ENCODE measurements at places on chromosomes 12 and 14.

- DNase-seq, result no peak
Measured at GRCh38 chr14:103630364-103631108, 1.5 kb downstream of the KLC1 start.

DNA sequence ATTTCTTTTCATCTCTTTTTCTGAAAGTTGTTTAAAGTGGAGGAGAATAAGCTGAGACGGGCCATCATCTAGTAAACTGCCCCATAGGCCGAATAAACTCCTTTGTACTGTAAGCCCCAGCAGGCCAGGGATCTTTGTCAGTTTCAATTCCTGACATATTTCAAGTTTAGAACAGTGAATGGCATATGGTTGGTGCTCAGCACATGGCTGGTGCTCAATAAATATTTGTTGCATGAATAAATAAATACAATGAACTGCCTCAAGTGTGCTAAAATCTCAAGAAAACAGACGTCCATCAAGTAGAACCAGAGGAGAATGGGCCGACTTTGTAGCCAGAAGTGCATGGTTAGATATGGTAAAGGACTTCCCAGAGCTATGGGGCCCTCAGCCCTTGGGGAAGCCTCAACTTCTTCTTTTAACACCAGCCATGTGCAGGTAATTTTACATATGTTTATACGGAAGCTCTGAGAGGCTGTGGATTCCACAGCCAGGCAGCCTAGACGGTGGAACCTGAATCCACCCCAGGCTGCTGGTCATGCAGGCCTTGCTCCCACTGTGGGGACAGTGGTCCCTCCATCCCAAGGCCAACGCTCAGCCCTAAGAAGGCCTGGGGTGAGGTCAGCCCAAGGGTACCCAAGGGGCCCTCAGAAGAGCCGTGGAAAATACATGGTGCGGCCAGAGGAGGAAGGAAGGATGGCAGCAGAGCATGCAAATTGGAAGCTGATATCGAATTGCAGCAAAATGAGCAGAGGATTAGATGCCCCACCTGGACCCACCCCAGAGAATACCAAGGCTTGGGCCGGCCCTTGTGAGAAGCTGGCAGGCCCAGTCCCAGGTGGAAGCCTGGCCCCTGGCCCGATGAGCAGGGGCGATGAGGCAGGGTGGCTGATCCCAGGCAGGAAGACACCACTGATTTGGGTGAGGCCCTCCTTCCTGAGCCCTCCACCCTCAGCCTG is 8.7 kb upstream of the AQP2 start:
- DNase-seq, result no peak

- DNase-seq, result no peak
Measured at GRCh38 chr12:72074065-72074464, 135.4 kb downstream of the TPH2 start.

- DNase-seq, result no peak
Measured at GRCh38 chr12:110717037-110717436, 25.7 kb downstream of the PPP1CC start.

DNA sequence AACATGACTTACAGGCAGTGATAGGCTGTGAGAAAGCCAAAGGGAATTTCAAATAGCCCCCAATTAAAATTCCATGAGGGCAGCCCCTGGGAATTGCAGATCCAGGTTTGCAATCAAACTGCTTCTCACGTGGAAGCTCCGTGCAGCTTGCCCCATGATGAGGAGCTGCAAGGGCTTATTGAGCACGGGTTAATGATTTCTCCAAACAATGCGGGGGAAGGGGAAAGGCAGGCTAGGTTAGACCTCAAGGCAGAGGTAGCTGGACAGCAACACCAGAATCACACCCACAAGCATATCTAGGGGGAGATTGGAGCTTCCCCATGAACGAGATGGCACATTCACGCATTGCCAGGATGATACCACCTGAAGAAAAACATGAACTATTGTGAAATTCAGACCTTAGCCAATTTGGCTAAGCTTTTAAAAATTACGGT is 5.0 kb upstream of the DUSP6 start:
- DNase-seq, result no peak

DNA sequence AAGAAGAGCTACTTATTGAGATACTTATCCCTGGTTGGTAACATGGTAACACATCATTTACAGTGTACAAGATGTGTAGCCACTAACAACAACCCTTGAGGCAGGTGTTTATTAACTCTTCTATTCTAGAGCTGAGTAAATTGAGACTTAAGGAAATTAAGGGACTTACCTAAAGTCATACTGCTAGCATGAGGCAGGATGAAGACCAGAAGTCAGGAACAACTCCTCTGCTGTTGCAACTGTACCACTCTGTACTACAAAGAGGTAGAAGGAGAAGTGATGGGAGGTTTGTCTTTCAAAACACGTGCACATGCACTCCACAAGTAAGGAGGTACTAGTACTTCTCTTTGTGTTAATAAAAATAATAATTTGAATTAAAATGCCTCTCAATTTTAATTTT is 79.9 kb downstream of the LLPH start:
- no peak for DNase-seq

- DNase-seq, result no peak
Measured at GRCh38 chr12:10186299-10186698, 7.5 kb downstream of the TMEM52B start.

DNA sequence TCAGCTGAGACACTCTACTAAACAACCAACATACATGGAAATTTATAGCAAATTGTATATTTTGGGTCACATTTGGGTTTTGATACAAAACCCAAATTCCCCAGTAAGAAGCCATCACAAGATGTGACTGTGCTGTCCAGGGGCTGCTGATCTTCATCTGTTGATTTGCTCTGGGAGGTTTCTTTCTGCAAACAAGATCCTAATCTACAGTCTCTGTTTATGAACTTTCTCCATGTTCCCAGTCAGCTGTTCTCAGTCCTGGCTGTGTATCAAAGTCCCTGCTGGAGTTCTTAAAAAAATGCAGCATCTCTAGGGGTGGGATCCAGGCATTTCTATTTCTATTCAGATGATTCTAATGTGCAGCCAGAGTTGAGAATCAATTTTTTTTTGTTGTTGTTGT is 85.1 kb downstream of the ATP23 start:
- DNase-seq, result no peak

GRCh38 chr14:30620178-30620577 is 1.9 kb upstream of the SCFD1 start:
- DNase-seq, result no peak

- no peak for DNase-seq
Measured at GRCh38 chr14:23750357-23750756, 114.2 kb downstream of the DHRS2 start.

- no peak for DNase-seq
Measured at GRCh38 chr14:49418789-49419188, 167.4 kb downstream of the RPS29 start.

DNA sequence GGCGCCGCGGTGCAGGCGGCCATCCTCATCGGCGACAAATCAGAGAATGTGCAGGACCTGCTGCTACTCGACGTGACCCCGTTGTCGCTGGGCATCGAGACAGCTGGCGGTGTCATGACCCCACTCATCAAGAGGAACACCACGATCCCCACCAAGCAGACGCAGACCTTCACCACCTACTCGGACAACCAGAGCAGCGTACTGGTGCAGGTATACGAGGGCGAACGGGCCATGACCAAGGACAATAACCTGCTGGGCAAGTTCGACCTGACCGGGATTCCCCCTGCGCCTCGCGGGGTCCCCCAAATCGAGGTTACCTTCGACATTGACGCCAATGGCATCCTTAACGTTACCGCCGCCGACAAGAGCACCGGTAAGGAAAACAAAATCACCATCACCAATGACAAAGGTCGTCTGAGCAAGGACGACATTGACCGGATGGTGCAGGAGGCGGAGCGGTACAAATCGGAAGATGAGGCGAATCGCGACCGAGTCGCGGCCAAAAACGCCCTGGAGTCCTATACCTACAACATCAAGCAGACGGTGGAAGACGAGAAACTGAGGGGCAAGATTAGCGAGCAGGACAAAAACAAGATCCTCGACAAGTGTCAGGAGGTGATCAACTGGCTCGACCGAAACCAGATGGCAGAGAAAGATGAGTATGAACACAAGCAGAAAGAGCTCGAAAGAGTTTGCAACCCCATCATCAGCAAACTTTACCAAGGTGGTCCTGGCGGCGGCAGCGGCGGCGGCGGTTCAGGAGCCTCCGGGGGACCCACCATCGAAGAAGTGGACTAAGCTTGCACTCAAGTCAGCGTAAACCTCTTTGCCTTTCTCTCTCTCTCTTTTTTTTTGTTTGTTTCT is 1.7 kb downstream of the HSPA2 start:
- DNase-seq, result no peak

- DNase-seq, result no peak
Measured at GRCh38 chr14:100776681-100777365, 49.1 kb upstream of the MEG3 start.

GRCh38 chr14:33432407-33433023 is 493.8 kb downstream of the NPAS3 start:
- no peak for DNase-seq

- no peak for DNase-seq
Measured at GRCh38 chr12:29640589-29641345, 143.0 kb downstream of the TMTC1 start.

DNA sequence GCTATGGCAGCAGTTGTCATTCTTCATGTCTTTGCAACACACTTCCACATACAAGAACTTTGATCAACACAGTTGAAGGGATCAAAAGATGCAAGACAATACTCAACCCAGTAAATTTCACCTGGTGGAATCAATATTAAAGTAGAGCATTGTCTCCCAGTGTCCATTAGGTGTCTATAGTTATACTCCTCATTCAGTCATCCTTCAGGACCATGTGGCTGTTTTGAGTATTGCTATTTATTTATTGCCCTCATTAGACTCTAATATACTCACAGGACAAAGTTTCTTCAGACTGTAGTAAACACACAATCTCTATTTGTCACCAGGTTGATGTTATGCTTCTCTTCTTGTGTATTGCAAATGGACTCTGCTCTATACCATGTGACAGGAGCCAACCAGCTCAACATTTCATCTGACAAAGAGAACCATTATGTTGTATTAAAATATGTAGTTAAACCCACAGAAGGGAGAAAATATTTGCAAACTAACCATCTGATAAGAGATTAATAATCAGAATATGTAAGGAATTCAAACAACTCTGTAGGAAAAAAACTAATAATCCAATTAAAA is 146.6 kb downstream of the TGFB3 start:
- DNase-seq, result no peak

DNA sequence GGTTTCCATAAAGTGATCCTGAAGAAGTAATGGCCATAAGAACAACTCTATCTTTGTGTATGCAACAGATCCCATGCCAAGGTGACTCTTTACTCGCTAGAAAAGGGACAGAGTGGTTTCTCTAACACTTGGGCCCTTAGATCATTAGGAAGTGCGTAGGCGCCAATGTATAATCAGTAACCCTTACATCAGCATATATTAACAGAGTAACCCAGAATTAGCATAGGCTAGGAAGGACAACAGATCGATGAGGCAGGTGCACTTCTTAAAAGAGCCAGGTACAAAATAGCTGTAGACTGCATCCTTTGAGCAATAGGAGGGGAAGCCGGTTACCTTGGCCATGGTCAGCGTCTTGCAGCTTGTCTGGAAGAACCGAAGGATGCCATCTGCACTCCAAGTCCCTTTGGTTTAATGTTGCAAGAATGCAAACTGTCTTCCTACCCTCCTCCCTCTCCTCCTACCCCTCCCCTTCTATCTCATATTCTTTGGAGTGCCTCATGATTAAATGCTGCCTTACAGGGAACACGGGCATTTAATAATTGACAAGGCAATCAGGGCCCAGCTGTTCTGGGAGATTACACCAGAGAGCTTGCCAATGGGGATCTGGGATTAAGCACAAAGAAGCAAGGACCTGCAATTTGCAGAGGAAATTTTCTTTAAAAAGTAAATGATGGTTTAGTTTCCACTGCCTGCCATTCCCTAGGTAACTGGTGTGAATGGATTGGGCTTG is 8.0 kb downstream of the GSG1 start:
- DNase-seq, result no peak

Data from stimulated activated naive CD4-positive, alpha-beta T cell treated with Interleukin-2 at 50 U/mL for 16 hours (primary cell).